ENCODE measurements at places on chromosomes 7 and 10. TPM values are rescaled to one million over a fixed set of nuclear protein-coding genes. Genes with fewer than 3 reads are reported as not detected.

DNA sequence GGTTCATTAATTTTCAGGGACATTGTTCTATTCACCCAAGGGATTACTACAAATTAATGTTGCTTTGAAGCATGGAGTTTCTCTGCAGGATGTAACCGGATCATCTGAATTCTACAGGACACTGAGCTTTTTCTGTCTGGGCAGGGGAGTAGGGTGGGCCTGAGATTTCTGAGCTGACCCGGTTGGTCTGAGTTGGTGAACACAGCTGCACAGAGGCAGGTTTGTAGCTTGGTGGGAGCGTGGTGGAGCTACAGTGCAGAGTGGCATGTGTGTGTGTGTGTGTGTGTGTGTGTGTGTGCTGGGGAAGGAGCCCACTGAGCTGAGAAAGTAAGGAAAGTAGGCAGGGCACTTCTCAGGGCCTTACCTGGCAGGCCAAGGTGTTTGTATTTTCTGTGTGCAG lies 62.6 kb downstream of the SH2D4B start:
- no peak for DNase-seq

The PLEKHS1 gene
- total RNA-seq: 6.5 TPM

DNA sequence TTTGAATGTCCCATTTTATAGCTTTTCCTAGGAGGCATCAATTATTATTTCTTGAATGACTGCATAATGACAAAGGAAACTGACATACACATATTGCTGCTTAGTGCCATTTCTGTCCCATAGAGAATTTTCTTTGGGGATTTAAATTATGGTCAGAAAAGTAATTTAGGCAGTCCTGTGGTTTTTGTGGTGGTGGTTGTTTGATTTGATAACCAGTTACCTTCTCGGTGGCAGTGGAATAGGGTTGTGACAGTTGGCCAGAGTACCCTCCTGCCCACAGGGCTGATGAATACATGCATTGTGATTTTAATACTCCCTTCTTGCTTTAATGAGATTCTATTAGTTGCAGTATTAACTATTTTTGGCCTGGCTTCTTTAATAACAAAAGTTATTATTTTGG lies 6.6 kb upstream of the SGCE start:
- DNase-seq: no peak

DNA sequence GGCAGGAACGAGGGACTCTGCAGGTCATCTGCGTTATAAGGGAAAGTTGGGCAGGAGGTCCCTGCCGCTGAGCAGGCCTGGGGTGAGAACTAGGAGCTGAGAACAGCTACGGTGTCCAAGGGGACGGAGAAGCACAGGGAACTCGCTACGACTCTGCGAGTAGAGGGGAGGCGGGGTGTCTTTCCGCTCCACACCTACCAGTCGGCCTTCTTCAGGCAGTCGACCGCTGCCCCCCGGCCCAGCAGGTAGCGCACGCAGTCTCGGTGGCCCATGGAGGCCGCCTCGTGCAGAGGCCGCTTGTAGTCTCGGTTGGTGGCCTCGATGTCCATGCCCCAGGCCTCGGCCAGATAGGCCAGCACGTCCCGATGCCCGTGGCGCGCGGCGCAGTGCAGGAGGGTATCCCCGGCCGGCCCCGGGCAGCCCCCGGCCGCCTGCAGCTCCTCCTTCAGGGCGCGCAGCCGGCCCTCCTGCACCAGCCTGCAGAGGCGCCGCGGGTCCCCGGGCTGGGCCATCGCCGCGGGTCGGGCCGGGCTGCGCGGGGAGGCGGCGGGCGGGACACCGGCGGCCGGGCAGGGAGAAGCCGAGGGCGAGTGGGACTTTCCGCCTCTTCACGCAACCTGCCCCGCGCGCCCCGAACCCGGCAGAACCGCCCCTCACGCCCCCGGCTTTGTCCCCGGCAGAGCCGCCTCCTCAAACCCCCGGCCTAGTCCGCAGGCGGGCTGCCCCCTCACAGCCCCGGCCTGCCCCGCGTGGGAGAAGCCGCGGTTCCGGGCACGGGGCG lies 660 bp downstream of the ANKRD16 start:
- DNase-seq: peak; percentile 68

DNA sequence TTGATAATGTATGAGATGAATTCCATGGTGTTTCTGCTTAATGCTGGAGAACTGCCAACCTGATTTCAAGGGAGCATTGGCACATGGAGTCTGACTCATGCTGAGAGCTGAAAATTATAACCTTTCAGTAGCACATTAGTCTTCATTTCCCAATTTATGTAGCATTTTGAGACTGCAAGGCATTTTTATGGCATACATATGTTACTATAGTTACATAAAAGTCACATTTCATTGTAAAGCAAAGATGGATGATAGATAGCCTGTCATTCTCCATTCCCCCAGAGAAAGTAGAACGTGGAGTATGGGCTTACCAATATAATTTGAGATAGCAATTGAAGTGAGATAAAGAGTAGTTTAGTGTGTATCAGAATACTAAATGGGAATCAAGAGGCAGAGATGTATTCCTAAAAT lies 103.1 kb downstream of the SLC16A9 start:
- no peak for DNase-seq

The ICA1 gene
- total RNA-seq: 59.9 TPM

DNA sequence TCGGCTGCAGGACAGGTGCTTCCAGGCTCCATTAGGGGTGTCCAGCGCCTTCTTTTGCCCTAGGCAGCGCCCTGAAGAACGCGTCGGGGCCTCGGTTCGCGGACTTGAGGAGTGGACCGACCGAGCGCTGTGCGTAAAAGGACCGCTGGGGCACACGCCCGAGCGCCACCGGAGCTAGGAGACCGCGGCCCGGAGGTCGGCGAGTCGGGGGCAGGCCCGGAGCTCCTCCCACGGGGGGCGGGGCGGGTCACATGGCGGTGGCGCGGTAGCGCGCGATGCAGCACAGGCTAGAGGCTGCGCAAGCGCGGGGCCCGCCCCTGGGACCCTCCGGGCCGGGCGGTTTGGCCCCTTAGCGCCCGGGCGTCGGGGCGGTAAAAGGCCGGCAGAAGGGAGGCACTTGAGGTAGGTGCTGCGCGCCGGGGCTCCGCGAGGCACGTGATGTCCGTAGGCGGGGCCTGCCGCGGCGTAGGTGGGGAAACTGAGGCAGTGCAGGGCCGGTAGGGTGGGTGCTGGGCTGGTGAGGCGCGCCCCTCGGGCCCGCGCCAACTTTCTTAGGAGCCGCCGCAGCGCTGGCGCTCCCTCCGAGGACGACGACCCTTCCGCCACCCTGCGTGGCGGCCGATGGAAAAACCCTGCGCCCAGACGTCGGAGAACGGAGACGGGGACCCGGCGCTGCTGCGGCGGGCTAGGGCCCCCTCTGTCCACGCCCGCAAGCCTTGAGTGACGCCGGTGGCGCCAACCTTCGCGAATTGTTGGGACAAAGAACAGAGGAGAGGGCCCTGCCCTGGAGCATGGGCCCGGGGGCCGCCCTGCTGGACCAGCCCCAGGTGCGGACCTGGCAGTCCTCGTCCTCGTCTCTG lies at the start of gene PRXL2A:
Gene PRXL2A, plus strand, starts transcription at position 310 of the 860 bp plus-strand sequence. CDS start 11,917 bp downstream, outside the sequence.
- peak; percentile 90 for DNase-seq

The GRM3 gene
- total RNA-seq: not detected

DNA sequence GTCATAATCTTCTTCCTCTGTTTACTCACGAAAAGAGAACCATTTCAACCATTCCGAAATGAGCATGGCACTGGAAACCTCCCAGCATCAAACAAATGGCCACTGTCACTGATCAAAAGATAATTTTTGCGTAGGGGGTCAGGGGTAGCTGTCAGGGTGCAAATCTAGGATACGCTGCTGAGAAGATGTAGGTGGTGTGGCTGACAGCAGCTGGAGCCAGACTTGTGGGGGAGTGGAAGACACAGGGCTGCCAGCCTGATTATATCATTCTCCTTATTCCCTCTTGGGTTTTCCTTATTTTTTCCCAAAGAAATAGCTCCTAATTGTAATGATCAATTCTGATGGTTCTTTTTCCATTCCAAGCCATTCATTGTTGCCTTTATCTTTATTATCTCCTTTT lies 266.1 kb downstream of the SORCS1 start:
- DNase-seq: no peak

GRCh38 chr10:7634142-7634894 lies 32.4 kb downstream of the ITIH5 start:
- peak; percentile 7 for DNase-seq

- no peak for DNase-seq
Observed at GRCh38 chr7:94261067-94261466, 133.6 kb upstream of the COL1A2 start.

GRCh38 chr7:42348071-42348470 lies 111.1 kb upstream of the GLI3 start:
- no peak for DNase-seq

- DNase-seq: no peak
Observed at GRCh38 chr10:93841961-93842360, 51.8 kb upstream of the SLC35G1 start.

- no peak for DNase-seq
Observed at GRCh38 chr10:19119191-19119590, 70.6 kb downstream of the MALRD1 start.

GRCh38 chr7:11642276-11642675 lies 189.7 kb downstream of the THSD7A start:
- no peak for DNase-seq

DNA sequence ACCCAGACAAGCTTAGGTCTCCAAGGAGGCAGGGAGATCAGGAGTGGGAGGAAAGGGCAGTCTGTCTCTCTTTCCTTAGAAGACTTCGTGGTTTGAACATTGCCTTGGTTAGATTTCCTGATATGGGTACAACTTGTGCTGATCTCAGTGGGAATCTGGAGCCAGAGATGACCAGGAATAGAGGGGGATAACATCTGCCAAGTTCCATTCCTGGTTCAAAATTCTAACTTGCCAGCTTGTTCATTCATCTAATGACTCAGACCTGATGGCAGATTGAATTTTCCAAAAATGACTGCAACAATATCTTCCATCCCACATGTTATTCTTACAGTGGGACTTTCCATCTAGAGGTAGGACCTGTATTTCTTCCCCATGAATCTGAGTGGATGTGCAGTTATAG lies 394.3 kb upstream of the PODXL start:
- DNase-seq: no peak

- no peak for DNase-seq
Observed at GRCh38 chr10:1731592-1731991, 5.7 kb downstream of the ADARB2 start.

- DNase-seq: no peak
Observed at GRCh38 chr7:80635533-80635932, 2.9 kb upstream of the CD36 start.

- DNase-seq: no peak
Observed at GRCh38 chr7:7808626-7809025, 90.2 kb upstream of the RPA3 start.

DNA sequence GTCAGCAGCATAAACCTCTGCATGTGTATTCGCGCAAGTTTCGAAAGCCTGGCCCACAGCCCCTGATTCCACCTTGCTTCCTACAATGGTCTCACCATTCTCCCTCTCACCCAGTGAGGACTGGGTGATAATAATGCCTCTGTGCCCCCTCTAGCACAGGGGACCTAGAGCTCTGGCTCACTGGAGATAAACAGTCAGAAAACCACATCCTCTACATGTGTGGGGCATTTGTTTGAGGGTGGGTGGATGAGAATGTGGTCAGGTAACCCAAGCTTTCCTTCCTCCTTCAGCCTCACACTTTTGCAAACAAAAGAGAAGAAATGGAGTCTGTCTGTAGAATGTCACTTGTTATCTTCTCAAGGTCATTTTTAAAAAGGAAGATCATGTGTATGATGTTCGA lies 373.5 kb downstream of the KCNMA1 start:
- no peak for DNase-seq

The HOXA2 gene
- 3.3 TPM for total RNA-seq

All from mucosa of descending colon (tissue), 3 donors.